ENCODE measurements at places on chromosomes 12 and 14. TPM values are rescaled to one million over a fixed set of nuclear protein-coding genes. Genes with fewer than 3 reads are reported as not detected.

DNA sequence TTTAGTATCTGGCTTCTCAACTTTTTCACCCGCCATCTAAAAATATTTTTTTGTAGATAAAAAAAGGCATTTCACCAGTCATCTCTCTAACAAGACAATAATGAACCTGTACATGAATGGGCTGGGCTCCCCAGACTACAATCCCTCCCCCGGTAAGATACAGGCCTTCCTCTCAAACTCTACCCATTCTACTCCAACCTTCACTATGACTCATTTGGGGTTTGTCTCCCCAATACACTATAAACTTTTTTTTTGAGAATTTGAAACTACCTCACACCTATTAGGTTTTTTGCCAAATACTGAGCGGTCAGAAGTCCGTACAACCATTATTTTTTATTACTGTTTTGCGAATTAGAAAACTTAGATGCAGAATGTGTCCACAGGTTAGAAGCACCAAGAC, 784 bp downstream of the RPL6 start:
- peak; percentile 5 for DNase-seq

DNA sequence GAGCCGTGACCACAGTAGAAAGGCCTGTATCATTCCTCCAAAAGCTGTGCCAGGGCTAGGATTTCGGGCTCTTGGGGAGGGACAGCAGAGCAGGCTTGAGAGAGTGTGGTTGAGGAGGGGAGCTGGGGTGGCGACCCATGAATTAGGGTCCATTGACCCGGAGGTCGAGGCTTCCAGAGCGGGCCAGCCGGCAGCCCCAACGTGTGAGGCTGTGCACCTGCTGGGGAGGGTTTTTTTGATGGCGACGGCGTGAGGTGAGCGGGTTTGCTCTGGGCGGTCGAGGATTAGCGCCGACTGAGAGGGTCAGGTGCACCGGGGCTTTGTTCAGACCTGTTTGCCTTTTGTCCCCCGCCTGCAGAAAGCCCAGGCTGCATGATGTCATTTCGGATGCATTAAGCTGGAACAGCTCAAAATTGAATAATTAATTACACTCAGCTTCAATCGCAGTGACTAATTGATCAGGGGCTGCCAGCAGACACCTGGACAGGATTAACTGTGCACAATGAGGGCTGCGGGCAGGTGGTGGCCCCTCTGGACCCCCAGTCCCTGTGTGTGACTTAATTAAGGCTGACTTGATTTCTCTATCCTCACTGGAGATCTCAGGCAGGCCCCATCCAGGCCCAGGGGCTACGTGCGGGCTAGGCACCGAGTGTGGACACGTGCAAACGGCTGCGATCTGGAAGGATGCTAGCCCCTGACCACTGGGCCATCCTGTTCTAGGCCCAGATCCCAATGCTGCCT, 42.1 kb upstream of the MEG3 start:
- no peak for DNase-seq

- DNase-seq = no peak
These were observed 23.2 kb upstream of the DCN start for GRCh38 chr12:91205811-91206210.

DNA sequence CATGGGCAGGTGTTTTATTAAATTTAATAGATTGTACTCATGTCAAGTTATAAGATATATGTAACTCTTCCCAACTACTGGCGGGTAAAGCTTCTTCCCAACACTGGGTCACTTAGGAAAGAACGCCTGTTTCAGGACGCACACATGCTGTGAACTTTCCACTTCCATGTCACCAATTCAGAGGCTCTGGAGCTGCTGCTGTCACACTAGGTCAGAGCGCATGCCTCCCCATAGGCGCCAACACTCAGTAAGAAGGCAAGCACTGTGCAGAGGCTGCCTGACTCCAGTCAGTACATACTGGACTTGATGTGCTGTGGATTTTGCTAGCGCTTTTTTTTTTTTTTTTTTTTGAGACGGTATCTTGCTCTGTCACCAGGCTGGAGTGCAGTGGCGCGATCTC, 17.2 kb downstream of the SLC15A4 start:
- no peak for DNase-seq

GRCh38 chr12:18990856-18991255, 138.7 kb upstream of the PLEKHA5 start:
- DNase-seq = no peak

DNA sequence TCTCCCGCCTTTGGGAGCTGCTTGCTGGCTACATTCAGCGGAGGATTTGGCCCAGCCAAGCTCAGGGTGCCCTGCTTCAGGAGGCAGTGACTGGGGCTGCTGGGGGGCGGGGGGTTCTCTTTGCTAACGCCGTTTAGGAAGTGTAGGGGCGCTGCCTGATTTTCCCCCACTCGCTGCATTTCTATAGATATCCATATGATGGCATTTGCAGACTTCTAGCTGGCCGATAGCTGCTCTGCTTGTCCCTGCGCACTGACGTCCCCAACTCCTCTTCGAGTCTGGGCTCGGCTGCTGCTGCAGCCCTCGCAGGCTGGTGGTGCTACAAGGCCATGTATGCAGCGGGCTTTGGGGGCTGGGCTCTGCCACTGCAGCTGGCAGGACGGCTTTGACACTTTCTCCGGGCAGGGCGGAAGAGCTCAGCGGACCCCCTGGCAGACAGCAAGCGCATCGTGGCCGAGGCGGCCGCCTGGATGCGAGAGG, 3.1 kb downstream of the LRFN5 start:
- DNase-seq = no peak

- no peak for DNase-seq
These were observed 306.1 kb downstream of the KCNC2 start for GRCh38 chr12:74903522-74903921.

GRCh38 chr12:110176745-110177144, 52.6 kb downstream of the IFT81 start:
- DNase-seq = no peak

DNA sequence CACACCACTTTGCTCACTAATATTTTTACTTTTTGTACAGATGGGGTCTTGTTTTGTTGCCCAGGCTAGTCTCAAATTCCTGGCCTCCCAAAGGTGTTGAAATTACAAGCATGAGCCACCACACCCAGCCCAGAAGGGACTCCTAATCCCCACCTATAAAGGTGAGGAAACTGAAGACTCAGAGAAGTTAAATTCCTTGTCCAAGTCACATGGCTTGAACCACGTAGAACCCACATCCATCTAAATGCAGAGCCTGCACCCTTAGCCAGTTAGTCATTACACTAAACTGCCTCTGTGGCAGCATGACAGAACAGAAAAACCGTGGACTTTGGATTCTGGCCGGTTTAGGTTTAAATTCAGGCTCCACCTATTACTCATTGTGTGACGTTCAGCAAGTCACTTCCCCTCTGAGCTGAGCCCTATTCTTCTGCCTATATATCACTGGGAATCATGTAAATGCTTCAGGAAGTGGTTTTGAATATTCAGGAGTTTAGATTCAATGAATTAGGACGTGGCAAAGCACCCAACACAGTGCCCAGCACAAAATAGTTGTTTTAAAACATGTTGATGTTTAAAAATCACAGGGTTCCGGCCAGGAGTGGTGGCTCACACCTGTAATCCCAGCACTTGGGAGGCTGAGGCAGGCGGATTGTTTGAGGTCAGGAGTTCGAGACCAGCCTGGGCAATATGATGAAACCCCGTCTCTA, 3.0 kb upstream of the CORO1C start:
- DNase-seq = no peak

- no peak for DNase-seq
These were observed 71.6 kb upstream of the STXBP6 start for GRCh38 chr14:25121337-25122129.

GRCh38 chr14:68444449-68445168, 348.3 kb downstream of the ZFP36L1 start:
- DNase-seq = no peak

DNA sequence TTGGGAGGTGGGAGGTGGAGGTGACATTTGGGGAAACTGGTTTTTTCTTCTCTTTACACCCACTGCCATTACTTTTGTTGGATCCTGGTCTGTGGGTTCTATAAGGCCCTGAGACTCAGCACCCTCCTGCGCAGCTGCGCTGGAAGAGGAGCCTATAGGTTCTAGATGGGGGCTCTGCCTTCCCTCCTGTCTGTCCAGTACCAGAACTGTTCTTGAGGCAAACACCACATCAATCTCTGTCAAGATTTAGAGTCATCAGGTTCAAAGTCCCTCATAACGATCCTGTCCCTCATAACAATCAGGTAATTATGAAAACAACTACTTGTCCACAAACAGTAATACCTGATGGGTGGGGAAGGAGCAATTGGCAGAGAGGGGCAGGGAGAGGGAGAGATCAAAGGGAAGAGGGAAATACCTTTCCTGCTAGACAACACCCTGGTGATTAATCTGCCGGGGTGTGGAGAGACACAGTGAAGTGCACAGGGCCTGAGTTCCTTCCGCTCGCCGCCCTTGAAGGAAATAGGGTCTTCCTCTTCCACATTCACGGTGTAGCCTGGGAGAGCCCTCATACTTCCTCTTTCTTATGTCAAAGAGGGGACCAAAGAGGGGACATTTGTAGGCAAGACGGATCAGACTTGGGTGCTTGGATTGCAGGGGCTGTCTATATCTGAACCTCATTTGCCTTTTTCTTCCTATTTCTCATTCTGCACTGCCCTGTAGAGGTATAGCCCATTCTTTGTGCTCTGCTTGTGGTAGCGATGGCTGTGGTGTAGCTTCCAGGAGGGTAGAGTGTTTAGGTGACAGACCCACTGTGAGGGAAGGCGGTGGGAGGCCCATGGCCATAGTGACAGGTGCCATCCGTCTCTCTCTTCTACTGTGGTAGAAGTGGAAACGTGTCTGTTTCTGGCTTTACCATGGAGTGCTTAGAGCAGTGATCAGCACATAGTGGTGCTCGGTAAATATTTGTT, 12.6 kb downstream of the GPRC5A start:
- no peak for DNase-seq

BEST3 gene
- total RNA-seq = not detected

TCTN1 gene
- 9.8 TPM for total RNA-seq

SUDS3 gene
- 25.1 TPM for total RNA-seq

KRT2 gene
- total RNA-seq = not detected

ARHGAP9 gene
- 116 TPM for total RNA-seq

BDKRB1 gene
- not detected for total RNA-seq

KCNH3 gene
- 3.1 TPM for total RNA-seq

MSI1 gene
- 0.22 TPM for total RNA-seq

KMT2D gene
- 79.4 TPM for total RNA-seq

CEBPE gene
- 0.16 TPM for total RNA-seq

NAV3 gene
- total RNA-seq = not detected

SLC10A1 gene
- total RNA-seq = not detected

RDH16 gene
- total RNA-seq = 0.31 TPM

TEX52 gene
- total RNA-seq = not detected

CD27 gene
- total RNA-seq = 111 TPM

Measured in CD8-positive, alpha-beta memory T cell (primary cell).